Glutamatergic neuron (in vitro differentiated cells): ENCODE measurements at places on chromosomes 7 and 10.

DNA sequence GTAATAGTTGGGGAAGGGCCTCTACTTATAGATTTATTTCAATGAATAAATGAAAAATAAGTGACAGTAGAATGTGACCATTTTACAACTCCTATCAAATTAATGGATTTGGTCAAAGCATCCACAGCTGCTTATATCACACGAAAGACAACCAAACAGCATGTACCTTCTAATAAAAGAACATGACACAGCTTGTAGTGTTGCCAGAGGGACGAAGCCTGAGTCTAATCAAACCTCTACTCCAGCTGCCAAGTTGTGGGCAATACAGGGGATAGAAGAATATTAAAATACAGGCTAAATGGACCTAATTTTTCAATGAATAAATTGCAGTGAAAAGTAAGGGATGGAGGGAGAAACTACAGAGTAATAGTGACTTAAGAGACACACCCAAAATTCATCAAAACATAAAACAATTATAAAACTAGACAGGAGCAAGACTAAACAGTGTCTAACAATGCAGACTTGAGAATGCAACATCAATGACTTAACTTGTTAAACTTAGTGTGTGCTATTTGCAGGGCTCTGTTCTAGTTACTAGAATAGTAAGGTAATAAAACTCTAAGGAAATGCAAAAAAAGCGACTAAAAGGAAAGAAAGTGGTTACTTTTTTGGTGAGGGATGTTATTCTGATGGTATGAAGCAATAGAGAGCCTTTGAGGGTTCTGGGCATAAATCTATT is 853.8 kb downstream of the GRM8 start:
- no peak for DNase-seq

DNA sequence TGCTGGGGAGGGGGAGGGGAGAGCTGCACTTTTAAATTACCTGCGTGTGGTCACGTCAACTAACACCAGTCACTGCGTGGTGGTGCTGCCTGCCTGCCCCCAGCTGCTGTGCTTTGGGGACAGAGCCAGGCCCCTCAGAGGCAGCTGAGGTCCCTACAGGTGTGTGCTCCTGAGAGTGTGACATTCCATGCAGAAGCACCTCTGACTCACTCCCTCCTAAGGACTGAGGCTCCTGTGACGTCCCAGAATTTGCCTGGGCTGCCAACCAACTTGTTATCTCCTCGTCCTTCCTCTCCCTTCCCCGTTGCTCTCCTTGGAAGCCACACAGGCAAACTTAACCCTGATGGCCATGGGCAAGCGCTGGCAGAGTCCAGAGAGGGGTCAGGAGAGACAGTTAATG is 563.0 kb downstream of the PARD3 start:
- DNase-seq = no peak

DNA sequence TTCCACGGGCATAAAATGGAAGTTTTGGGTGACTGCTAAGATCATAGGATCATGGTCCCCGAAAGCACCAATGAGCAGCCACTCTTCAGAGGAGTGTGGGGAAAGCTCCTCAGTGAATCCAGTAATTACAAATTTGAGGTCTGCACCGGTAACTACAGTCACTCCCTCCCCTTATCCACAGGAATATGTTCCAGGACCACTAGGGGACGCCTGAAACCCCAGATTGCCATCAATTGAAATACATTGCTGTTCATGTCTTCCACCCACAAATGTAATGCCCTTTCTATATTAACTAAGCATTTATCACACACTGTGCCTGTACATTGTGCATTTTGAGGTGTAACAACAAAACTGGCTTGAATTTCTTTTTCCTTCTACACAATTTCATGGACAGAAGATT is 447.9 kb upstream of the PFKP start:
- peak; percentile 62 for DNase-seq

DNA sequence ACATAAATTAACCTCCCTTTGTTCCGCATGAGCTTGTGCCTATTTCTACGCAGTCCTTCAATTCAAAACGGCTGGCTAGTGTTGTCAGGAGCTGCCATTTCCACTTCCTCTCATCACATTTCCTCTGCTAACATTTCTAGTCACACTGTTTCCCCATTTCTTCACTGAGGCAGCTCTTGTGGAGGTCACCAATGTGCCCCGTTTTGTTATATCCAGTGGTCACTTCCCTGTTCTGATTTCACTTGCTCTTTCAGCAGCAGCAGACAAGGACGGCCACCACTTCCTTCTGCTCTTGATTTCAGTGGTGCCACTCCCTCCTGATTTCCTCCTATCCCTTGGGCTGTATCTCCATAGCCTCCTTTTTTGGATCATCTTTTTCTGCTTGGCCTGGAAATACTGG is 64.8 kb upstream of the SEC61G start:
- no peak for DNase-seq

- DNase-seq = peak; percentile 62
Measured at GRCh38 chr7:19772841-19773760, at the start of gene TMEM196. Gene TMEM196, minus strand, starts transcription at chr7:19773617. Its CDS starts 921 bp downstream, at chr7:19772696.

DNA sequence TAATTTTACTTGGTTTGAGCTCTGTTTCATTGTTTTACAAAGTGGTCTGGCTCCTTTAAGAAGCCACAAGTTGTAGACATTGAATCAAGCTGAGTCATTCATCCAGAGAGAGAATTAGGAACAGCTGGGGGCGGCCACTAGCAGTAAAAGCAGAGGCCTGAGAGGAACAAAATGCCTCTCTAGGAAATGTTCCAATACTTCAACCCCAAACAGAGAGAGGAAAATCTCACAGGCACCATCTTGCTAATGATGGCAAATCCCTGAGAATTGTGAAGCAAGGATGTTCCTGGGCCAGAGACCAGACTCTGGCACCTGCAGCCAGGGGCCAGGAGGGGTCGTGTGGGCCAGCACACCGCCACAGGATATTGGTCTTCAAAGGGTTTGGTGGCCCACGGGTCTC is 26.5 kb upstream of the TRIL start:
- DNase-seq = no peak

GRCh38 chr7:104034679-104035078 is 45.2 kb upstream of the RELN start:
- DNase-seq = no peak

DNA sequence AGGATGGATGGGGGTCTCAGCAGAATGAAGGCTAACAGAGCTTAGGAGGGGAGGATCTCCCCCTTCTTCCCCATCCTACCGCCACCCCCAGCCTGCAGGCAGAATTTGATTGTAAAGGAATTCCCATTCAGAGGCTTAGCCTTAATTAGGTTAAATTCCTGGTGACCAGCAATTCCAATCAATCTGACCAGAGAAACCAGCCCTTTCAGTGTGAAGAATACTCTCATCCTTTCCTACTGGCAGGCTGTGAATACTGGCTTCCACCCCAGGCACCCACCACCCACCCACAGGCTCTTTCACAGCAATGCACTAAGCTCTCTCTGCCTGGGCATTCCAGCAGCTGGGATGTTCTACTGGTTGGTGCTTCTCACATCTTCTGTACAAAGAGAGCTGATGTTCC is 137.9 kb upstream of the LYZL1 start:
- DNase-seq = no peak

DNA sequence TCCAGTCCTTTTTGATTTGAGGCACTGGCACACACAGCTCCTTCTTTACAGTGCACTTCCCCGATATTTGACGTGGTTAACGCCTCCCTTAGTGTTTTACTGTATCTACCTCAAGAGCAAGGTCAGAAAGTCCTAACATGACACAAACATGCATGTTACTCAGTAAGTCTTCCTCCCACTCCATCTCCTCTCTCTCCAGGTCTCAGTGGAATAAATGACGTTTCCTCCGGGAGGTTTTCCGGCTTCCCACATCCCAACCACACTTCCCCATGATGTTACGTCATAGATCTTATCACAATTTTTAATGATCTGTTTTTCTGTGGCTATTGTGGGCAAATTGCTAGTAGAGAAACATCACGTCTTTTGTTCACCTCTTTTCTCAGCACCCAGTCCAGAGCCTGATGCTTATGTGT is 165.7 kb downstream of the PTPN20 start:
- DNase-seq = no peak

DNA sequence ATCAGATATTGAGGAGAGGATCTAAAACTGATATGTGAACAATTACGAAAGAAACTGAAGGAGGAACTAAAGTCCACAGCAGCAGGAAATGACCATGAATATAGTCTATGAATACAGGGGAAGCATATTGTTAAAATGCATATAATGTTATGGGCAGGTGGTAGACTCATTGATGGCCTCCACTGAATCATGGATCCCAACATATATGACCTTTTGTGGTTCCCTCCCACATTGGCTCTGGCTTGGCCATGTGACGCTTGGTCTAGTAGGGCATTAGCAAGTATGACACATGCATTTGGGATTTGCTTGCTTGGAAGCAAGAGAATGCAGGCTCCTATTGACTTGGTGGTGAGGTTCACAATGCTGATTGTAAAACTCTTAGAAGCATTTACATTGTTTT is 55.2 kb upstream of the RAB18 start:
- no peak for DNase-seq

DNA sequence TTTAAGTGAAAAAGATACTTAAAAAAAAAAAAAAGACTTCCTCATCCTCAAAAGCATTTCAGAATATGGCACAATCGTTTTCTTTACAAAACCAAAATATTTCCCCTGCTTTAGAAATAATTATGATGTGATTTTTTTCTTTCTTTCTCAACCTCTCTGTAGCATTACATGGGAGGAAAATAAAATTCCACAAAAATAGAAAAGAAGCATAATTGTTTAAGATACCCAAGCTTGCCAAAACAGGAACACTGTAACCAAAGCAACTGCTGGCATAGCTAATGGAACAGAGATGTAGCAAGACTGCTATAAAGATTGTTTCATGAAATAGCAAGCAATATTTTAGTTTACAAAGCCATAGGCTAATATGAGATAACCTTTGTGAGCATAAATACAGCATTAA is 75.6 kb upstream of the GPR22 start:
- no peak for DNase-seq

DNA sequence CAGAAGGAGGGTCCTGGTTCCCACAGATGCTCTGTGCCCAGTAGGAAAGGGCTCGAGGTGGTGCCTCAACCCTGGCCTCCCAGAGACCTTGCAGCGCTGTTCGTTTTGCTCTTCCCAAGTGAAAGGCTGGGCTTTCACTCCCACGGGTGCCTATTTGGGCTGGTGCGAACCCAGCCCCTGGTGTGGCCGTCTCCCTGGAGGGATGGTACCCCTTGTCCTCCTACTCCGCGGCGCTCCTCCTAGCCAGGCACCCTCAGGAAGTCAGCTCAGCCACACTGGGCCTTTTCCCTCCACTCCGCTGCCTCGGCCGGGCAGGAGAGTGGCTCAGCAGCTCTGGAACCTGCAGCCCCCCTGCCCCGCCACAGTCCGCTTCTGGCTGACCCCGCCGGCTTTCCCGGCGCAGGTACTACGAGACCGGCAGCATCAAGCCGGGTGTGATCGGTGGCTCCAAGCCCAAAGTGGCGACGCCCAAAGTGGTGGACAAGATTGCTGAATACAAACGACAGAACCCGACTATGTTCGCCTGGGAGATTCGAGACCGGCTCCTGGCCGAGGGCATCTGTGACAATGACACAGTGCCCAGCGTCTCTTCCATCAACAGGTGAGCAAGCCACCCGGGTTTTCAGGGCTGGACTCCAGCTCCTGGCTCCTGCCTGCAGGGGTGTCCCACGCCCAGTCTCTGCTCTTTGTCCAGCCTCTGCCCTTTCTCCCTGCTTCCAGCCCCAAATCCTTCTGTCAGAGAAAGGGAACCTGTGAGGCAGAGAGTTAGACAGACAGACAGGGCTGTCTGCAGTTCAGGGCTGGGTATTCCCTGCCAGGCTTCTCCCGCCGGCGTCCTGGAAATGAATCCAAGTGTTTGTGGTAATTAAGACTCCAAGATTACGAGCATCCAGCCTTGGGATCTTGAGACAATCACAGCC is 5.2 kb downstream of the PAX2 start:
- DNase-seq = peak; percentile 32

GRCh38 chr10:78434886-78435285 is 401.2 kb downstream of the RPS24 start:
- no peak for DNase-seq

- DNase-seq = no peak
Measured at GRCh38 chr10:119500821-119501220, 41.7 kb downstream of the RGS10 start.

DNA sequence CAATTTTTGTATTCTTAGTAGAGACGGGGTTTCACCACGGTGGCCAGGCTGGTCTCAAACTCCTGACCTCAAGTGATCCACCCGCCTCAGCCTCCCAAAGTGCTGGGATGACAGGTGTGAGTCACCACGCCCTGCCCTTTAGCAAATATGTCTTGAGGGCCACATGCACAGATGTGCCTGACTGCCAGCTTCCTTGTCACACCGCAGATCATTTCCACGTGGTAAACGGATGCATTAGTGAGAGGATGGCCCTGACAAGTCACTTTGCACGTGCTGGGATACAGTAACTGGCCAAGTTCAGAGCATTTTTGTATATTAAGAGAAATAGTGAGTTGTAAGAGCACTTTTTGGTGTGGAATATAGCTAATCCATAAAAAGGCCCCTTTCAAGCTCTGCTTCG is 44.3 kb upstream of the FAM180A start:
- DNase-seq = no peak

- DNase-seq = no peak
Measured at GRCh38 chr10:104581884-104582601, 59.0 kb upstream of the SORCS3 start.

- DNase-seq = no peak
Measured at GRCh38 chr10:96596422-96597407, 9.9 kb upstream of the TM9SF3 start.

- DNase-seq = no peak
Measured at GRCh38 chr7:46047581-46047980, 126.5 kb upstream of the IGFBP3 start.

DNA sequence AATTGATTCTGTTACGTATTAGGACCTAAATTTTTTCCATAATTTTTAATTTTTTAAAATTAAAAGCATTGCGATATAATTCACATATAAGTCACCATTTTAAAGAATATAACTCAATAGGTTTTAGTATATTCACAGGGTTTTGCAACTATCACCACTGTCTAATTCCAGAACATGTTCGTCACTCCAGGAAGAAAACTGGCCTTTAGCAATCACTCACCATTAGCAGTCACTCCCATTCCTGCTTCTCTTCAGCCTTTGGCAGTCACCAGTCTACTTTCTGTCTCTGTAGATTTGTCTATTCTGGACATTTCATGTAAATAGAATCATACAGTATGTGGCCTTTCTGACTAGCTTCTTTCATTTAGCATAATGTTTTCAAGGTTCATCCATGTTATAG is 176.5 kb downstream of the EXOC4 start:
- DNase-seq = no peak

DNA sequence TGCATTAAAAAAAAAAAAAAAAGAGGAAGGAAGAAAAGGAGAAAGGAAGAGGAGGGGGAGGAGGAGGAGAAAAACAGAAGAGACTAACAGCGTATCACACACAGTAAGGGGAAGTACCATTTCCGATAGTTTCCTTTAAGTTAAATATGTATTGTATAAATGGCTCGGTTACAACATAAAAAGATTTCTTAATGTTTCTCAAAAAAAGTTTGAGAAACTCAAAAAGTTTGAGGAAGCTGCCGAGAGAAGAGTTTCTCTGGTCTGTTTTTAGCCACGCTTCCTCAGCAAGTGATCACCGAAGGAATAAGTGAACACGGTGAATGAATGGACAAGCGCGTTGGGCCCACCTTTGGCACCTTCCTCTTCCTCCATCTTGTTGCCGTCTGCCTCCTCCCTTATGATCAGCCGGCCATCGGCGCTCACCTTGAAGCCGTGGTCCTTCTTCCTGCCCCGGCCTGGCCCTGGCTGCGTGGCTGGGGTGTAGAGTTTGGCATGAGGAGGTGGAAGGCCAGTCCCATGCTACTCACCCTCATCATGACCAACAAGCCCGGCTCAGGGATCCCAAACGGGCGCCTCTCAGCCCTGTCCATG is 31.3 kb upstream of the FRAT2 start:
- no peak for DNase-seq
